ENCODE measurements at places on chromosomes 7 and 10.

DNA sequence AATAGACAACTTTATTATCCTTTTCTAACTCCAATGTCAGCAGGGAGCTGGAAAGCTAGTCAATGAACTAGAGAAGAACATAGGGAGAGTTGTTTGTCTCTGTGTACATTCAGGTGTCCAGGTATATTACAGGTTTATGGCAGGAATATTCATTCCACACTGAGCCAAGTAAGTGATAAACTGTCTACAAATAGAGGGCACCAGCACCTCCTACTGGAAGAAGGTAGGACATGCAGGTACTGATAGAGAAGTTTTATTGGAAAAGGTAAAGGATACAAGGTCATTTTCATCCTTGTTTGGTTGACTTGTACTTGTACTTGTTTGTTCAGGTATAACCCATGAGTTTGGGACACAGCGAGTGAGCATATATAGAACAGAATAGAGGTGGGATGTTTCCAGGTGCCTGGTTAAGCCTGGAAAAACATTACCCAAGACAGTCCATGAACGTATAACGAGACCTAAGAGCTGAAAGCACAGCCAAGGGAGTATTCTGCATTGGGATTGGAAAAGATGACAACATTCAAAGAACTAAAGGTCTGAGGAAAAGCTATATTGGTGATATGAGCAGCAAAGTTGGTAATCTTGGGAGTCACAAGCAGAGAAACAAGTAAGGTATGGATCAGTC lies 61.4 kb upstream of the PPP1R3C start:
- no peak for DNase-seq

GRCh38 chr7:636396-636795 lies 90.1 kb upstream of the DNAAF5 start:
- no peak for DNase-seq

DNA sequence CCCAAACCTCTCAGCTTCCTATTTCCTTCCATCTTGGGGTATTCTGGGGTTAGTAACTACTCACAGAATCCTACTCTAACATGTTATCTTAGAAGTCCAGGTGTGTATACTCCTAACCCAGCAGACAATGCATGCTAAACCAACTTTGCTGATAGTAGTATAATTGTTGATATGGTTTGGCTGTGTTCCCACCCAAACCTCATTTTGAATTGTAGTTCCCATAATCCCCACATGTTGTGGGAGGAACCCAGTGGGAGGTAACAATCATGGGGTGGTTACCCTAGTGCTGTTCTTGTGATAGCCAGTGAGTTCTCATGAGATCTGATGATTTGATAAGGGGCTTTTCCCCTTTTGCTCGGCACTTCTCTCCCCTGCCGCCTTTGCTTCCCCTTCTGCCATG lies 135.1 kb downstream of the CHRM2 start:
- no peak for DNase-seq

GRCh38 chr7:68925241-68925640 lies 673.0 kb upstream of the AUTS2 start:
- no peak for DNase-seq

DNA sequence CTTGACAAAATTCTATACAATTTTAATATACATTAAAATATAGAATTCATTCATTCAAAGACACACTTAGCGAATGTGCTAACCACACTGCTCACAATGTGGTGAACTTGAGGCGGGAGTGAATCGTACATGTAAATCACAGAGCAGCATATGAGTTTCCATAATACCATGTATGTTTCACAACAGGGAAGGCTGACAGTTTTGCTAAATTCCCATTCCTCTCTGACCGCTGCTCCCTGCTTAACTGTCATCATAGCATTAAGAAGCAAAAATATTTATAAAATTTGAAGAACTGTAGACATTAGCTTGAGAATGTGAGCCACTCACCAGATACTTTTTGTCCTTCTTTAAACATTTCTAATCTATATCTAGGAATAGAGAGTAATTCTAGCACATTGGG lies 763.3 kb downstream of the MAGI2 start:
- DNase-seq, result no peak

- DNase-seq, result no peak
These were observed 1.0 kb downstream of the NPM3 start for GRCh38 chr10:101781984-101782810.

DNA sequence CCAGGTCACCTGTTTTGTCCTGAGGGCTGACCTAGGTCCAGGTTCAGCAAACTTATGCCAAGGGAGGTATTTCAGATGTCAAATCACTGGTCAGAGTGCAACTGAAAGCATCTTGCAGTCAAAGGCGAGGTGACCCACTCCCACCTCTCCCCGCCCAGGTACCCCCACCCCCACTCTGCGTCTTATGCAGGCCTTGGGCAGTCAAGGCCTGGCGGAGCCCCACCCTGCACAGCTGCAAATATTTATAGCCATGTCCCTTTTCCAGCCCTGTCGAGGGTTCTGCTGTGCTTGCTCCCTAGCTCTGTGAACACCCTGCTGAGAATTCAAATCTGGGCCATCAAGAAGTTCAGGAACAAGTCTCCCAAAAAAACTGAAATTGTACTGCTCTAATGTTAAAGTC lies 40.6 kb upstream of the BMPR1A start:
- no peak for DNase-seq

- DNase-seq, result no peak
These were observed 285.8 kb downstream of the CAMK1D start for GRCh38 chr10:12635127-12635541.

GRCh38 chr10:78408671-78409472 lies 375.2 kb downstream of the RPS24 start:
- no peak for DNase-seq

- DNase-seq, result no peak
These were observed 20.5 kb downstream of the TLL2 start for GRCh38 chr10:96493254-96493653.

GRCh38 chr7:137755427-137755826 lies 91.3 kb downstream of the DGKI start:
- DNase-seq, result no peak

DNA sequence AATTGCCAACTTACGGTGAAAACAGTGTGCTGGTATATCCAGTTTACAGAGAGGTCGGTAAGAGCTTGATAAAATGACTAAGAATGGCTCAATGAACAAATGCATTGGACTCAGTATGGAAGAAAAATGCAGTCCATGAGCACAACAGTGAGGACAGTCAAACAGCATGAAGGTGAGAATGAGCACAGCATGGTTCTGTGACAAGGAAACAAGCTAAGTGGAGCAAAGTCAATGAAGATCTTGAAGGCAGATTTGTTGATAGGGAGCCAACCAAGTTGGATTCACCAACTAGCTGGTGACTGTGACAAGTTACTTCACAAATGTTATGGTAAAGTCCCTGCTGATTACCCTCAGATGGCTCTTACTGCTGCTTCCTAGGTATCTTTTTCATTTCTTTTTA lies 75.9 kb downstream of the SHOC2 start:
- no peak for DNase-seq

DNA sequence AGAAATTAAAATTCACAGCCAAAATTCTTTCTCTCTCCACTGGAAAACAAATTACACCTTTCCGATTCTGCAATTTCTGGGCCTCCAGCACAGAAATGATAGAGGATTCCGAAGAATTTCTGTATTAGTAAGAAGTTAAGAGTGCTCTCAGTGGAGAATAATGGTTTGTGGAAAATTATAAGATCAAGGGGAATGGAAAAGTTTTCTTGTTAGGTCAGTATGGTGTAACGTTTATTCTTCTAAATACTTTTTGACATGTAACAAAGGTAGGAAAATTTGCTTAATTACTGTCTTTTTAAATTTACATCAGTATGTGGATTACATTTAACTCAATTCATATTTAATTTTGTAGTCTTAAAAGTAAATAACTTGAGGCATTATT lies 288.3 kb upstream of the NFE2L3 start:
- no peak for DNase-seq

DNA sequence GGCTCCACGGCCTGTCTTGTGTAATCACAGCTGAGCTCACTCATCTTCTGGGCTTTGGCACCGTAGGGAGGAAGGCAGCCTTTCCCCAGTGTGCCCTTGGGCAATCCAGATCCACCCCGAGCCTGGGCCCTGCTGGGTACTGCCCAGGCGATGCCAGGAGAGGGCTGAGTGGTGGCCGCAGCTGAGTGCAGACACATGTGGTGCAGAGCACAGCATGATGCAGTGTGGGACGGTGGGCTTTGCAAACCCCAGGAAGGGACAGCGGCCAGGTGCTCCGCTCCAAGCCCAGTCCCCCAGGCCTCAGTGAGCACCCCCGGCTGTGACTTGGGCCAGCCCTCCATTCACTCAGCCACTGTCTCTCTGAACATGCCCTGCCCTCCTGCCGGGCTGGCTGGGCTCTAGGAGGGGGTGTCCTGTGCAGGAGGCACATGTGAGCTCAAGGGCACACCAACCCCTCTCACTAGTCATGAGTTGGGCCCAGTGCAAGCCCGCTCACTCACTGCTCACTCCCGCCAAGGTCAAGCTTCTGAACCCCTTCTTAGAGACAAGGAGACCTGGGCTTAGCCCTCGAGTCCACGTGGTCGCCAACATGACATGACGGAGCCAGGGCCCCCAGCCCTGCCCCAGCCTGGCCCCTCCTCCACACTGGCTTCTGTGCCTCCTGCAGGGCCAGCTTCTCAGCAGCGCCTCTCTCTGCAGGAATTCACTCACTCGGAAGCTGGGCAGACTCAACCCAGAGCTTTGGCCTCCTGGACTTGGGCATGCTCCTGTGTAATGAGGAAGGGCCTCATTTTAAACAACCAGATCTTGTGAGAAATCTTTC lies 77.5 kb upstream of the INSIG1 start:
- DNase-seq, result no peak

DNA sequence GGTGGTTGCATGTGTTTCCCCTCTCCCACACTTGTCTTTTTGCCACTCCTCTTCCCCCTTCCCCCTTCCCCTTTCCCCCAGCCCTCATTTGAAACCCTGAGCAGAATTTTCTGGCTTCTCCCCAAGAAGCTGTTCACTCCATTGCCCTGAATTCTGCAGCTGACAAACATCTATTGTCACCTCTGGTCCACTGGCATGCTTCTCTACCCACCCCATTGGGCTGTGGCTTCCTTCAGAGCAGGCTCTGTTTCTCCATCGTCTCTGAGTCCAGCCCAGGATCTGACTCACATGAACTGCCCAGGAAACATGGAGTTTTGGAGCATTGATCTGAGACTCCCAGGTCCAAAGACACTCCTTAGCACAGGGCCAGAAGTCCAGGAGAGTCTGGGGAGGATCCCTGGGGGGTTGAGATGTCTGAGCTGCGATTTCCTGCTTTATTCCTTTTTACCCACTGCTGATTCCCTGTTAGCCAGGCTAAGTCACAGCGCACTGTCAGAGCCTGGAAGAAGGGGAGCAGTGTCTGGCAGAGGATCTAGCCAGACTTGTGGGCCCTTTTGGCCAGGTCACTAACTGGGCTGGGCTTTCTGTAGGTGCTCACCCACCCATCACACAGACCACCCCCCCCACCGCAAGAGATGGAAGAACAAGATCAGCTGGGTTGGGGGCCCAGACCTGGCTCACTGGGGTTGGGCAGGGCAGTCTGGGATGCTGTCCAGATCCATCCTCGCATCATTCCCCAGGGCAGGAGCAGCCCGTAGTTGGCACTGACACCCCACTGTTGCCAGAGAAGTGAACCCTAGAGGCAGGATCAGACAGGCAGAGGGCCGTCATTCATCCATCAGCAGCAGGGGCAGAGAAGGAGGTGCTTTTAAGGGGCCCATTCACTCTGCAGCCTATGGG lies 3.5 kb downstream of the CHAT start:
- no peak for DNase-seq

GRCh38 chr10:17476073-17476472 lies 21.7 kb upstream of the ST8SIA6 start:
- no peak for DNase-seq

- DNase-seq, result no peak
These were observed 12.8 kb upstream of the DNAAF5 start for GRCh38 chr7:713488-714230.

- no peak for DNase-seq
These were observed 182.9 kb upstream of the SHH start for GRCh38 chr7:155995183-155995612.

GRCh38 chr7:8441106-8441965 lies 7.9 kb downstream of the NXPH1 start:
- DNase-seq, result no peak

DNA sequence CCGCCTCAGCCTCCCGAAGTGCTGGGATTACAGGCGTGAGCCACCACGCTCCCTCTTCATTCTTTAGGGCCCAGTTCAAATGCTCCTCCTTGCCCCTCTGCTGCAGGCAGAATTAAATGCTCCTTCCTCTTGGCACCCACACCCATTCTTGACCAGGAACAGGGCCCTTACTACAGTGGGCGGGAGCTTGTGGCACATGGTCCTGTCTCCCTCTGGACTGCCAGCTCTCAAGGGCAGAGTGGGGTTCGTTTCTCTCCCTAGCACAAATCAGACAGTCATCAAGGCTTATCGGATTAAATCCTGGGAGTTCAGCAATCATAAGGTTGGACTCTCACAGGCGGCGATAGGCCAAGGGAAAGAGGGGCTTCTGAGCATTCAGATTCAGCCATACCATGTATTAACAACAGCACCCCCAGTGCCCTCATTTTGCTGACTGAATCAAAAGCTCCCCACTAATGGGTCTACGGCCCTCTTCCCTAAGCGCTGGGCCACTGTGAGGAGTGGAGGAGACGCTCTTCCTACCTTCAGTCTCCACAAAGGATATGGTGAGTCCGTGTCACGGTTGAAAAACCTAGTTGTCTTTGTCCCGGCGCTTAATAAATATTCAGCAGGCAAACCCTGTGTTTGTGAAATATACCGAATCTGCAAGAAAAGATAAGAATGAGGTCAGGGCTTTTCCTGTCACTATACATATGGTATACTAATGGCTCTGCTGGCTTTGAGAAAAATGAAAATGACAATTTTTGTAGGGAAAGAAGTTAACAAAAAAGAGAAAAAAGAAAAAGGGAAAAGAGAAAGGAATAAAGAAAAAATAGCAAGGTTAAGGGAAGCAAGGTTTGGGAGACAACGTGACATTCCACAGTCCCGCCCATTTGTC lies 107.4 kb downstream of the CLEC2L start:
- no peak for DNase-seq

DNA sequence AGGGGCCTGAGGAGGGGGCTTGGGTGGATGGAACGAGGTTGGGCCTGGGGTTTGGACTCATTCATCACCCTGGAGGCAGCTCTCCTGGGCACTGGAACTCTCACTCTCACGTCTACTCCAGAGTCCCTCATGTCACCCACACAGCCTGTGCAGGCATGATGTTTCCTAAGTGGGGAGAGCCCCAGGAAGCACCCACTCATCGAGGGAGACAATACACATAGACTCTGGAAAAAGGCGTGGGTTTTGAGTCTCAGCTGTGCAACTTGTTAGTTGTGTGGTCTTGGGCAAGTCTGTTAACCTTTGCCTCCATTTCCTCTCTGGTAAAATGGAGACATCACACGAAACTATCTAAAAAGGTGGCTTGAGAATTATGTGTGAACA lies 25.9 kb upstream of the RBM20 start:
- DNase-seq, result no peak

All from right renal cortex interstitium (tissue), 3 donors.